ENCODE measurements at places on chromosomes 1 and 21. TPM values are rescaled to one million over a fixed set of nuclear protein-coding genes. Genes with fewer than 3 reads are reported as not detected.

The HMGN1 gene
- total RNA-seq, result 242 TPM

GRCh38 chr1:165395901-165396300 is 39.4 kb upstream of the LMX1A start:
- no peak for DNase-seq

The MYOC gene
- not detected for total RNA-seq

- DNase-seq, result no peak
These were observed 5.6 kb upstream of the RRAGC start for GRCh38 chr1:38865112-38865715.

GRCh38 chr21:36792505-36792967 is 93.6 kb downstream of the SIM2 start:
- no peak for DNase-seq

The TRPM2 gene
- total RNA-seq, result 1.2 TPM

The AXDND1 gene
- not detected for total RNA-seq

DNA sequence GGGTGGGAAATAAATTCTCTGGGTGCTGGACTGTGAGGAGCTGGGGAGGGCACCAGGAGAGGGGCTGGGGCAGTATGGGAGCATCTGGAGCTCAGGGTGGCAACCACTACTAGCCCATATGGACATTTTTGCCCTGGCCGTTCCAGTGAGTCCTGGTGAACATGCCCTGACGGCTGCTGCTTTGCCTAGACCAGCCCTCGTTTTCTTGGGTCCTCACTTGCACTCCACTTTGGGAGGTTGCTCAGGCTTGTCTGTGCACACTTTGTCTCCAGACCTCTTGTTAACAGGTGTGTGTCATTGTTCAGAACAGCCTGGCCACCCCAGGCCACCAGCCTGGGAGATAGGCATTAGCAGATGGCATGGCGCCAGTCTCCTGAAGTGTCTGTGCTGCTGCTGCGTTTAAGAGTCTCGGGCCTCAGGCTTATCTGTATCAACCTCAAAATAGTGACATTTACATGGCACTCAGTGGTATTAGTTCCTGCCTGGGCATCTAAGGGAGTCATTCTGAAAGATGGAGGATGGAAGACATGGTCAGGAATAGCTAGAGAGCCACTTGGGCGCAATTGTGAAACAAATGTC is 190.5 kb downstream of the PTPRU start:
- DNase-seq, result no peak

DNA sequence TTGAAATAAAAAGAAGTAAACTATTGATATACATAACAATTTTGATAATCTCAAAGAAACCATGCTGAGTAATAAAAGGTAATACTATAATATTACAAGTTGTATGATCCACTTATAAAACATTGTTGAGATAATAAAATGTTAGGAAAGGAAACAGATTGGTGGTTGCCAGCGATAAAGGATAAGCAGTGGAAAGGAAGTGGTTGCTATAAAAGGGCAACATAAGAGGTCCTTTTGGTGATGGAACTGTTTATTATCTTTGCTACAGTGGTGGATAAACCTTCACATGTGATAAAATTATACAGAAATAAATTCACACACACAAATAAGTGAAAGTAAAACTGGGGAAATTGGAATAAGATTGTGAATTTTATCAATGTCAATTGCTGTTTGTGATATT is 15.1 kb downstream of the OR6F1 start:
- DNase-seq, result no peak

- no peak for DNase-seq
These were observed 18.9 kb upstream of the IL20 start for GRCh38 chr1:206846487-206846886.

DNA sequence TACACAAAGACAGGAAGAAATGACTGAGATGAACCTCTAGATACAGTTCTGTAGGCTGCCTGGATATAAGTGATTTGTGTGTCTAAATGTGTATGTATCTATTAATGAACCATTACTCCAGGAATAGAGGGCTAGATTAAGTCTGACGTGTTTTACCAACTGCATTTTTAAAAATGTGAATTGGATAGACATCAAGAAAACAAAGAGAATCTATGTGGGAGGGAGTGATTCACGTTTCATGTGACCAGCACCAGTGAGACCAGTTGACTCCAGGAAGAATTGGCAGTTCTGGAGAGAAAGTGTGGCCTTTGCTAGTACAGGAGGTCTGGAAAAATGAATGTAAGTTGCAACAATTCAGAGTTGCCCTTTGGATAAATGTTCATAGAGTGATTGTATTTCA is 53.4 kb upstream of the RGS21 start:
- DNase-seq, result no peak

GRCh38 chr1:118661769-118662320 is 326.3 kb downstream of the TBX15 start:
- DNase-seq, result no peak

GRCh38 chr1:26378088-26378878 is 5.7 kb upstream of the ZNF683 start:
- DNase-seq, result peak; percentile 80

The C1QTNF12 gene
- total RNA-seq, result 4.2 TPM

The CAPZA1 gene
- total RNA-seq, result 130 TPM

- DNase-seq, result no peak
These were observed 8.8 kb upstream of the LMX1A start for GRCh38 chr1:165365341-165365740.

DNA sequence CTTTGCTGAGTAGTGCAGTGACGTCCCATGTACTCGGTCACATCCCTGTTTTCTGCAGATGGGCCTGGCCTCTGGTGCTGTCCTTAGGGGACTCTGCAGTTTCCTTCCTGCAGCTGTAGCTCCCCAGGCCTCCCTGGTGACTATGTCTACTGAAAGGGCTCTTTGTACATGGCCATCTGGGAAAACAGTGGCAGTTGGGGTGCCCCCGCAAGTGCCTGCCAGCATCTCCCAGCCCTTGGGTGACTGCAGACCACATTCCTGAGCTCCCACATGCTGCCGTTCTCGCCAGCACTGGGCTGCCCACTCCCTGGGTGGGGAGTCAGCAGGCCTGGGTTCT is 37.5 kb upstream of the KCNA10 start:
- DNase-seq, result no peak

DNA sequence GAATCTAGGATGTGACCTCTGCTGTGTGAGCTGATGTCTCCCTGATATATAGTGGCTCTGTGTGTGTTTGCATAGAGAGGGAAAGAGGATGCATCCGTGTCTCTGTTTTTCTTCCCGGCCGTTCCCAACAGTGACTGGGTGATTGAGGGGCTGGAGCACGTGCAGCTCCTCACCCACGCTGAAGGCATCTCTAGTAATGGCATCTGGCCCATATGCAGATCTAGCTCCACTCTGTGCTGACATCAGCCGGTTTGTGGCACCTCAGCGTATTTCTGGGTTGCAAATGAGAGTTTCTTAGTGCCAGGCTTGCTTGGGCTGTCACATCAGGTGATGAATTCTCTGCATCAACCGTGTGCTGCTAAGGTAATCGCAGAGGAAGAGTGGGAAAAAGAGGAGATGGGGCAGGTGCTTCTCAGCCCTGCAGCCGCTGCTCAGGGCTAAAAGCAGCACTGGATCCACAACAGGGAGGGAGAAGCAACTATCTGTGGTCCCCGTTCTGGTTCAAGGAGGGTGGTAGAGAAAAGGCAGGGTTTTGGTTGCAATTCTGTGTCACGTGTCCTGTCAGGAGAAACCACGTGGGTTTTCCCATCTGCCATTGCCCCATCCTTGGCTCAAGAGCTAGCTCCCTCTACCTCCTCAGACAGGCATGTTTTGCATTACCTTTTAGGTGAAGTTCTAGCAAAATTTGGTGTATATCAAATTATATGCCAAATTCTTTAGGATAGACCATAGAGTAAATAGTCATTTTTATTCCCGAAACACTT is 282.9 kb downstream of the PBX1 start:
- DNase-seq, result no peak

DNA sequence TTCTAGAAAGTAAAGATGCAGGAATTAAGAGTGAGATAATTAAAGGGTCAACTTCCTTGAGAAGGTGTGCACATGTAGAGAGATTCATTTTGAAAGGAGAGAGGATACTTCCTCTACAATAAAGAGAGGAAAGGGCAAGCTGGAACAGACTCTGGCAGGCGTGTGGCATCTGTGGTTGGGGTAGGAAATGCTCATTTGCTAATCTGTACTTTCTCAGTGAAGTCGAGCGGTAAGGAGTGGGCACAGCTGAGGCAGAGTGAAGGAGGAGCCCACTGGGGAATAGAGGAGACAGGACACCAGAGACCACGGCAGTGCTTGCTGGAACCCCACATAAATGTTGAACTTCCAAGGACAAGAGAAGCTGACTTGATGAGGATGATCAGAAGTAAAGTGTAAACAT is 49.1 kb downstream of the PCSK9 start:
- DNase-seq, result no peak

- no peak for DNase-seq
These were observed 15.0 kb upstream of the SARS1 start for GRCh38 chr1:109198745-109199144.

DNA sequence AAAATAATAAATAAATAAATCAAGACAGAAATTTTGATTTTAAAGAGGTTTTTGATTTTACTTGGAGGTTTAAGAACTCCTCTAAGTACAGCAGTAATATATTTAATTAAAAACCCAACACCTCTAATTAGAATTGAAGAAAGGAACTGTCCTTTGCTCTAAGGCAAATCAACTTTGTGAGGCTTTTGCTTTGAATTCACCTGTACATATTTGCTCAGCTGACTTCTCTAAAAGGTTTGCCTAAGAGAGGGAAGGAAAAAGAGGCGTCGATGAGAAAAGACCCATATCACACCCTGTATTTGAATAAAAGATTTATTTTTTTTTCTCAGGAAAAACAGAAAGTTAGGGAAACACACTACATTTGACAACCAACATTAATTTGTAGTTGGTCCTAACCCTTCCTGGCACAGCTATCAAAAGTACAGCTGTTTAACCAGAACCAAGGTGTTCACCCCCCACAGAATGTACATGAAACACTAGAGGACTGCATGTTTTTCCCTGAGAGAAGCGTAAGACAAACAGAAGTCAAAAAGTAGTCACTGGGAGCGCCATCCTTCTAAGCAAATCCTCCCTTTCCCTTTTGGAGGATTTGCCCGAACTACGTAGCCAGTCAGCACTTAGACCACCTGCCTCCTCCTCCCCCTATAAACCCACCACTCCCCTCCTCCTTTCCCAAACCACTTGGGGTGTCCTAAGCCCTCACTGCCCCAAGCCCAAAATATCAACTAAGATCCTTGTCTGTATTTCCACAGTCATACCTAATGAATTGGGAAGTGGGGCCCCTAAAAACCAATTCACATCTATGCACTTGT is 4.9 kb downstream of the MCL1 start:
- DNase-seq, result no peak

DNA sequence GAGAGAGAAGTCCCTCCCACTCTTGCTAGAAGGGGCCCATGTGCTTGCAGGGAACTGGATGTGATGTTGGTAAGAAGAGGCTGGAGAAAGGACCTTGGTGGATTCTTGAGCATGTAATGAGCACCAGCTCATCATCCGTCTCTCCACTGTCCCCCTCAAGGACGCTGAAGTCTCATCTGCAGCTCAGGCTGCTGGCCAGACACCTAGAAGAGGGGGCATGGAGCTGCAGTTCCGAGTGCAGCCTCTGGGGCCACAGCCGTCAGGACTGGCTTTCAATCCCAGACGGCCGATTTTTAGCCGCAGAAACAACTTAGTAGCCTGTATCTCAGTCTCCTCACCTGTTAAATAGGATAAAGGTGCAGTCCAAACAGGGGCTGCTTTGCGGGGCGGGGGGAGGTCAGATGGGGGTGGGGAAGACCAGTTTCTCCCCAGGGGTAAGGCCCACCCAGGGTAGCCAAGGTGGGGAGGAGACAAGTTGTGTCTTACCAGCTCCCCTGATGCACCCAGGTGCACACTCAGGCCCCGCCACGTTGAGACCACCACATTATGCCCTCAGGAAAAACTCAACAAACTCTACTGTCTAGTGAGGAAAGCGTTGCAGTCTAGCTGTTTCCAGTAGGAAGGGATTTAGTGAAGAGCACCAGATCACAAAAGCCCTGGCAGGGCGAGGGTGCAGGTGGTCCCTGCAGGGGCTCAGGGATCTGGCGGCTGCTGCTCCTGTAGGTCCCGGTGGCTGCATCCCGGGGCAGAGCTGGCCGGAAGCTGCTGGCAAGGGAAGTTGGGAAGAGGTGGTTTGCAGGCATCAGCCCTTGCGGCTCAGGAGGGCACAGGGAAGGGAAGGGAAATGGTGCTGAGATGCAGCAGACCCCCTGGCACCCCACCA is 29.5 kb downstream of the LDLRAP1 start:
- DNase-seq, result peak; percentile 49

DNA sequence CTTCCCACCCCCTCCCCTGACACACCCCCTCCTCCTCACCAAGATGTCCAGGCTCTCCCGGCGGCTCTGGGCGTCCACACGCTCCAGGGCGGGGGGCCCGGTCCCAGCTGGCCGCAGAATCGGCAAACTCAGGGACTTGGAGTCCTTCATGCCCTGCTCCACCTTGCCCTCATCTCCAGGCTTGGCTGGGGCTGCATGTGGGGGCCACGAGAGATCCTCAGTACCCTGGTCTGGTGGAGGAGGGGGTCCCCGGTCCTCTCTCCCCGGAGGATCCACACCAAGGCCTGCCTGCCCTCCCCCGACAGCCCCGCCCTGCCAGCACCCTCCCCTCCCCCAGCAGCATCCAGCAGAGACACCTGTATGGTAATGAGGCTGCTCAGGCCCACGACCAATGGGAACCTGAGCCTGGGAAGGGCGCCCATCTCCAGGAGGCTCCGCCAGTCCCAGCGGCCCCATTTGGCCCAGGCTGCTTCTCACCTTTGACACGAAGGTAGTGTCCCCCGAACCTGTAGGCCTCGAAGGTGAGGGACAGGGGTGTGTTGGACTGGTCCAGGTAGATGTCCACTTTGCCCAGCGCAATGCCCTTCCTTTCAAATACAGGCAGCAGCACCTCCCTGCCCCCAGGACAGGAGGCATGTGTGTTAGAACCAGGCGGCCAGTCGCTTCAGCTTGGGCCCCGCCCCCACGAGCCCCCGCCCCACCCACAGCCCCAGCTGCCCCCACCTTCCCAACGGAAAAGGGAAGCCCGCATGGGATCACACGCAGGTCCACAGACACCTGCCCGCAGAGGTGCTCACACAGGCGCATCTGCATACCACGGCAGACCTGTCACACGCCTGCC is 8.2 kb upstream of the TNFRSF25 start:
- DNase-seq, result no peak

DNA sequence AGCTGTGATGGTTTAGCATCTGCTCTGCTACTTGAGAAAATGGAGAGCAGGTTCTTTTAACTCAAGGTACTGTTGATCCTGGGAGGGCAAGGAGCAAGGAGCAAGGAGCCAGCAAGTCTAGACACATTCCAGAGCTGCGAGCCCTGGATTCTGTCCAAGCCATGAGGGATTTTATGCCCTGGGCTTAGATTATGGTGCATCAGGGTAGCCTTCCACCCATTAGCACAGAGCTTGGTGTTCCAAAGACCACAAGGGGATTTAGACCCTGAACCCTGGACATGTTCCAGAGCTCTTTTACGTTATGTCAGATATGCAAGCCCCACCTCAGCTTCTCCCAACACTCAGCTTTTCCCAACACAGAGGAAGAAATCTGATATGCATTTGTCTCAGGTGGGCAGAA is 2.0 kb upstream of the OR14I1 start:
- DNase-seq, result no peak

The SMYD2 gene
- 34.3 TPM for total RNA-seq

GRCh38 chr21:38985568-38986378 is 180.0 kb downstream of the ETS2 start:
- peak; percentile 8 for DNase-seq
